Gastroesophageal sphincter (tissue), 4 donors: ENCODE measurements at places on chromosomes 1 and 21. TPM values are rescaled to one million over a fixed set of nuclear protein-coding genes. Genes with fewer than 3 reads are reported as not detected.

GRCh38 chr1:30782361-30783255 is 25.0 kb upstream of the LAPTM5 start:
- peak; percentile 72 for ATAC-seq

DNA sequence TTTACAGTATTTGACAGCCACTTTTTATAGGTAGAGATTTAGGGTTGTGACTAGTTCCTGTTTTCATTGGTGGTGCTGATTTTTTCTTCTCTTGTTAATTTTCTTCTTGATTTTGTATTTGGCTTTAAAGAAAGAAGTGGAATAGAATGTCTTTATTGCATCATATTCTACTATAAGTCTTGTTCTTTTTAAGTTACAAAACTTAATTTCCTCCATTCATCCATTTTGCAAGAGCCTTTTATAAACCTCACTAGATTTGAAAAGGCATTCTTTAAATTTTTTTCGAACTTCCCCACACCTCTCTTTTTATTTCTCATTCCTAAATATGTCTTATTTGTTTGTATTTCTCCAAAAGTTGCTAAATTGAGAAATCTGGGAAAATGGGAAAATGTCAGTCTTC is 1368.6 kb upstream of the ADGRL4 start:
- no peak for ATAC-seq

The OR2M7 gene
- not detected for total RNA-seq

DNA sequence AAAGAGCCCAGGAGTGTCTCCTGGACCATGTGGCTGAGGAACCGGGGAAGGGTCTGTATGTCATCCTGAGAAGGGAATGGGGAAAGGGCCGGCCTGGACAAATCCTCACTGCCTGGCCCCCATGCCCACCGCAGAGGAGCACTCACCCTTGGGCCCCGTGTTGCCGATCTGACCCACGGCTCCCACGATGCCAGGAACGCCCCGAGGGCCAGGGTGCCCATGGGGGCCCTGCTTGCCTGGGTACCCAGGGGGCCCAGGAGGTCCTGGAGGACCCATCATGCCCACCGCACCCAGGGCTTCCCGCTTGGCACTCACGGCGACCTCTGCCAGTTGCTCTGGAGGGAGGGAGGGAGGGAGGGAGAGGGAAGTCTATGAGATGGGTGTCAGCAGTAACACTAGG is 14.6 kb downstream of the COL9A2 start:
- ATAC-seq = no peak

DNA sequence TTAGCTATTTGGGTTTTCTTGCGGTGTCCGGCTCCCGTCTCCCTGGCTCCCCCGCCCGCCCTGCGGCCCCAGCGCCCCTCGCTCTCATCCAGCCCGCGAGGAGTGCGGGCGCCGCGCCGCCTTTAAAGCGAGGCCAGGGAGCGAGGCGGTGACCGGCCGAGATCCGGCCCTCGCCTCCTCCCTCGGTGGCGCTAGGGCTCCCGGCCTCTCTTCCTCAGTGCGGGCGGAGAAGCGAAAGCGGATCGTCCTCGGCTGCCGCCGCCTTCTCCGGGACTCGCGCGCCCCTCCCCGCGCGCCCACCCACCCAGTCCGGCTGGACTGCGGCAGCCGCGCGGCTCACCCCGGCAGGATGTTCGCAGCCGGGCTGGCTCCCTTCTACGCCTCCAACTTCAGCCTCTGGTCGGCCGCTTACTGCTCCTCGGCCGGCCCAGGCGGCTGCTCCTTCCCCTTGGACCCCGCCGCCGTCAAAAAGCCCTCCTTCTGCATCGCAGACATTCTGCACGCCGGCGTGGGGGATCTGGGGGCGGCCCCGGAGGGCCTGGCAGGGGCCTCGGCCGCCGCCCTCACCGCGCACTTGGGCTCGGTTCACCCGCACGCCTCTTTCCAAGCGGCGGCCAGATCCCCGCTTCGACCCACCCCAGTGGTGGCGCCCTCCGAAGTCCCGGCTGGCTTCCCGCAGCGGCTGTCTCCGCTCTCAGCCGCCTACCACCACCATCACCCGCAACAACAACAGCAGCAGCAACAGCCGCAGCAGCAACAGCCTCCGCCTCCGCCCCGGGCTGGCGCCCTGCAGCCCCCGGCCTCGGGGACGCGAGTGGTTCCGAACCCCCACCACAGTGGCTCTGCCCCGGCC is 492 bp downstream of the HLX start:
- peak; percentile 68 for ATAC-seq

DNA sequence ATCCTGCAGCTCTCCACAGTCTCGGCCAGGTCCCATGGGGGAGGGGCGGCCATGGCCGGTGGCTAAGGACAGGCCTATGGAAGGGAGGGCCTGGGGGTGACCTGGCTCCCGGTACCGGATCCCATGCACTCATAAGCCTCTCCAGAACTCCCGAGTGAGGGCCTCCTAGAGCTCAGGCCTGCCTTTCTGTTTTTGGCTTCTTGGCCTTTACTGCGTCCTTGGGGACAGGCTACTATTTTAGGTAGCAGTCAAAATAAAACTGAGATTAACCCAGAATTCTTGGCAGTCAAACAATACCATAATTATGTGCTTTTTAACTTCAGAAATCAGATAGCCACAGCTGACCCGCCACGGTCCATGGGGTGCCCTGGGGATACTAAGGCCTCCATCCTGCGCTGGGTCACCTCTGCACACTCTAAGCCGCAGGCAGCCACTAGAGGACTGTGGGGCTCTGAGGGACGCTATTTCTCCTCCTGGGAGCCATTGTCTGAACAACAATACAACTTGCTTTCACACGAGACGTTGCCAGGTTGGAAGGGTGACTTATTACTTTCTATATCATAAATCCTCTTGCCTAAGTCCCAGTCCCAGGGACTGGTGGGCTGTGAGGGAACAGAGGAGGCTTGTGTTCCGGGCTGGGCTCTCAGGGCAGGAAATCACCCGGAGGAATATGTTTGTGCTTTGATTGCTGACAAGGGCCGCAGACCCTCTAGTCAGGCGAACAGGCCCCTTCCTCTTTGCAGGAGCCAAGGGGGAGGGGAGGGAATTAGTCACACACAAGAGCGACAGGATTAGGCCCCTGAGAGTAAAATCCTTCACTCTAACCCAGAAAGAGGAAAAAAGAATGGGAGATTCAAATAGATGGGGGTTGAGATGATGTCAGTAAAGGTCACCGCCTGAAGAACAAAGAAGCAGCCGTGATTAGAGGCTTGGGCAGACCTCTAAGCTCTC is 40.7 kb upstream of the BCAR3 start:
- ATAC-seq = peak; percentile 46

GRCh38 chr1:23296931-23297330 is 47.2 kb downstream of the HNRNPR start:
- ATAC-seq = no peak

The CNR2 gene
- total RNA-seq = not detected

DNA sequence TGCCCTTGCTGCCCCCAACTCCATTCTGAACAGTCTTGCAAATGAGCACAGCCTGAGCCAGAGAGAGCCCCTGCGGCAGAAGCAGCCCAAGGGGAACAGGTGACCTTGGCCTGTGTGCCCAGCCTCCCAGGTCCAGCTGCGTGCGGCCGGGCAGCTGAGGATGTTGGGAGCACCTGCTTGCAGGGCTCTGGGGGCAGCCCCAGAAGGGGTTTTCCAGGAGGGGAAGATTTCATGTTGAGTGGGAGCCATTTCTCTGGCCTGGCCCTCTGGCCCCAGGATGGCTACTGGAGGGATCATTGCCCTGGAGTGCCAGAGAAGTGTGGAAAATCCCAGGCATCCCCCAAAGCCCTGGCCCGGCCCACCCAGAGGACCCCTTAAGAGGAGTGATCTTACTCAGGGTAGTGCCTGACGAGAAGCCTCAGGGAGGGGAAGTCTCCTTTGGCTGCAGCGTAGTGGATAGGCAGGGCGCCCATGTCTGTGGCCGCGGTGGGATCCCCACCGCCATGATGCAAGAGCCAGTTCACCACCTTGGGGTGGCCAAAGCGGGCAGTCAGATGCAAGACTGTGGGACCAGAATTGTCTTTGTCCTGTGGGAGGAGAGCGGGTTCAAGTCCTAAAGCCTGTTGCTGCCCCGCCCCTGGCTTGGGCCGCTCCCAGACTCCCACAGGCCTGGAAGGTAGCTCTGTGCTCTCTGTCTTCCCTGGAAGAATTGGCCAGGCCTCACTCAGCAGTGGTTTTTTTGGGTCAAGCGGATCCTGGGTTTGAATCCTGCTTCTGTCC is 20.6 kb upstream of the RNU1-4 start:
- ATAC-seq = no peak

GRCh38 chr1:67009792-67010191 is 44.2 kb downstream of the SLC35D1 start:
- no peak for ATAC-seq

GRCh38 chr1:244165701-244166100 is 114.6 kb downstream of the ZBTB18 start:
- ATAC-seq = no peak

GRCh38 chr1:213744780-213745179 is 243.0 kb upstream of the PROX1 start:
- no peak for ATAC-seq
